ENCODE measurements at places on chromosomes 7 and 10. TPM values are rescaled to one million over a fixed set of nuclear protein-coding genes. Genes with fewer than 3 reads are reported as not detected.
A peak's percentile ranks its signal among the peaks of the same experiment; 100 is the strongest.

GRCh38 chr7:40866601-40867000, 731.8 kb downstream of the SUGCT start:
- no peaks in the 10 kb centered on the region for H3K36me3 ChIP-seq
- DNase-seq, result no peak
- H3K27ac ChIP-seq, result no peak overlapping the region
- H3K4me1 ChIP-seq, result no peaks in the 10 kb centered on the region
- no peak overlapping the region for H3K4me3 ChIP-seq

DNA sequence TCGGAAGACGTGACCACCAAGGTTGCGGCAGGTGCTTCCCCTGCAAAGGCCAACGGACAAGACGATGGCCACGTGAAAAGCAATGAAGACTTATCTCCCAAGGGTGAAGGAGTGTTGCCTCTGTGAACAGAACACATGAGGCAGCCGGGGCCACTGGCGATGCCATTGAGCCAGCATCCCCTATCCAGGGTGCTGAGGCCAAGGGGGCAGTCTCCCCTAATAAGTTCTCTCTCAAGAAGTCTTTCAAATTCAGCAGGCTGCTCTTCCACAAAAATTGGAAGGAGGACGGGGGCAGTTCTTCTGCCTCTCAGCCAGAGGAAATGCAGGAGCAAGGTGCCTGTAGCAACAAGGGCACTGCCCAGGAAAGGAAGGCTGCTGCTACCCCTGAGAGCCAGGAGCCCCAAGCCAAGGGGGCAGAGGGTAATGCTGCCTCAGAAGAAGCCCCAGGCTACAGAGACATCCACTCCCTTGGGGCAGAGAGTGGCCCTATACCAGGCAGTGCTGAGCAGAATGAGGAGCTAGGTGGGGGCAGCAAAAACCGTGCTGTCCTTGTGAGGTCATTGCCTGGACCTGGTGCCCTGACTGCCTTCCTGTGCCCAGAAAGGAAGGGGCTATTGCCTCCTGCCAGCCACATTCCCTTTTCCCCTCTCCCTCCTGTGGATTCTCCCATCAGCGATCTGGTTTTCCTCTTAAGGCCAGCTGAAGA, 17.3 kb downstream of the NT5C2 start:
- no peak overlapping the region for H3K4me3 ChIP-seq
- H3K27me3 ChIP-seq, result no peaks in the 10 kb centered on the region
- DNase-seq, result no peak
- no peak overlapping the region for H3K27ac ChIP-seq

GRCh38 chr7:21967598-21968003, 21.9 kb upstream of the CDCA7L start:
- no peak overlapping the region for H3K4me3 ChIP-seq
- H3K27me3 ChIP-seq, result no peaks in the 10 kb centered on the region
- DNase-seq, result peak; percentile 9
- no peak overlapping the region for H3K27ac ChIP-seq
- no peaks in the 10 kb centered on the region for H3K36me3 ChIP-seq

GRCh38 chr10:117892681-117893220, 154.0 kb downstream of the RAB11FIP2 start:
- H3K27ac ChIP-seq, result no peak overlapping the region
- no peak overlapping the region for H3K4me3 ChIP-seq
- no peak for DNase-seq
- H3K36me3 ChIP-seq, result no peaks in the 10 kb centered on the region
- H3K27me3 ChIP-seq, result no peaks in the 10 kb centered on the region
- no peaks in the 10 kb centered on the region for H3K4me1 ChIP-seq

DNA sequence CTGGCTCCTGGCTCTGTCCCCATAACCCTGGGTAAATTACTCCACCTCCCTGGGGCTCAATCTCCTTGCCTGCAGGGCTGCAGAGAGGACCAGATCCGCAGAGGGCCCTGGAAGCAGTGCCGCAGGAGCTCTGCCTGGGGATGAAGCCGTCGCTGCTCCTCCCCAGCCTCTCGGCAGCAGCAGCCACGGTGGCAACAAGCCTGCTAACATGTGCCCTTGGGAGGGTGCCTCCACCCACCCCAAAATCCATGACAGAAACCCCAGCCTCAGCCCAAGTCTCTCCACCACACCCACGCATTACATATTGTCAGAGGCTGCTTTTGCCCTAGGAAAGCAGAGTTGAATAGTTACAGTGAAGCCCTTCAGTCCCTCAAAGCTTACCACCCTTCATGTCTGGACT, 486.4 kb upstream of the FOXK1 start:
- H3K4me3 ChIP-seq, result no peak overlapping the region
- no peaks in the 10 kb centered on the region for H3K4me1 ChIP-seq
- no peak overlapping the region for H3K27ac ChIP-seq
- DNase-seq, result no peak
- no peaks in the 10 kb centered on the region for H3K36me3 ChIP-seq
- H3K27me3 ChIP-seq, result no peaks in the 10 kb centered on the region

DNA sequence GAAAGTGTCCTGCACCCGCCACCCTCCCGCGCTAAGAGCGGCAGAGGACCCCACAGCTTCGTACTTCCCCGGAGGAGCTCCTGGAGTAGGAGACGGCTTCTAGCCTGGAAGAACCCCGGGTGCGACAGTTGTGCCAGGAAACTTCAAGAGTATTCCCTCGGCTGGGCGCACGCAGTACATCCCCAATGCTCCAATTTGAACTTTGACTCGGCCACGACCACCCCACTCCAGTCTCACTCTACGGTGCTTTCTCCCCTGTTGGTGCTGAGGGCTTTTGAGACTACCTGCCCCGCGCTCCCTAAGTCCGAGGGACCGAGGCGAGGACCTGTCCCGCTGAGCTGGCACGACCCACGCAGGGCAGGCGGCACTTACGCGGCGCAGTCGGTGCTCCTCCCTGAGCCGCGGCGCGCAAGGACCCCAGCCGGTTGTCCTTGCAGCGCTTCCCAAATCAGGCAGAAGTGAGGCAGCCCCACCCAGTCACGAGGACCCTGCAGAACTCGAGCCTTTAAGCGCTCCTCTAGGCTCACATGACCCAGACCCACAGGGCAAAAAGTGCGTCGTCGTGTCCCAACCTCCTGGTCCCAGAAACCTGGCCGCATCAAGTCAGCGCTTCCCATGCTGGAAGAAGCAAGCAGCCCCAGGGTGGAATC, at the start of gene CPVL:
Gene CPVL, minus strand, starts transcription at position 481 of the 650 bp plus-strand sequence. CDS start 25,476 bp downstream, outside the sequence.
- DNase-seq, result peak; percentile 25
- H3K4me1 ChIP-seq, result peaks cover 25% of the 10 kb centered on the region
- peaks cover 9% of the 10 kb centered on the region for H3K27me3 ChIP-seq
- no peak within 1 kb of the TSS for H3K27ac ChIP-seq
- no peaks in the 10 kb centered on the region for H3K36me3 ChIP-seq
- H3K4me3 ChIP-seq, result no peak within 1 kb of the TSS

DNA sequence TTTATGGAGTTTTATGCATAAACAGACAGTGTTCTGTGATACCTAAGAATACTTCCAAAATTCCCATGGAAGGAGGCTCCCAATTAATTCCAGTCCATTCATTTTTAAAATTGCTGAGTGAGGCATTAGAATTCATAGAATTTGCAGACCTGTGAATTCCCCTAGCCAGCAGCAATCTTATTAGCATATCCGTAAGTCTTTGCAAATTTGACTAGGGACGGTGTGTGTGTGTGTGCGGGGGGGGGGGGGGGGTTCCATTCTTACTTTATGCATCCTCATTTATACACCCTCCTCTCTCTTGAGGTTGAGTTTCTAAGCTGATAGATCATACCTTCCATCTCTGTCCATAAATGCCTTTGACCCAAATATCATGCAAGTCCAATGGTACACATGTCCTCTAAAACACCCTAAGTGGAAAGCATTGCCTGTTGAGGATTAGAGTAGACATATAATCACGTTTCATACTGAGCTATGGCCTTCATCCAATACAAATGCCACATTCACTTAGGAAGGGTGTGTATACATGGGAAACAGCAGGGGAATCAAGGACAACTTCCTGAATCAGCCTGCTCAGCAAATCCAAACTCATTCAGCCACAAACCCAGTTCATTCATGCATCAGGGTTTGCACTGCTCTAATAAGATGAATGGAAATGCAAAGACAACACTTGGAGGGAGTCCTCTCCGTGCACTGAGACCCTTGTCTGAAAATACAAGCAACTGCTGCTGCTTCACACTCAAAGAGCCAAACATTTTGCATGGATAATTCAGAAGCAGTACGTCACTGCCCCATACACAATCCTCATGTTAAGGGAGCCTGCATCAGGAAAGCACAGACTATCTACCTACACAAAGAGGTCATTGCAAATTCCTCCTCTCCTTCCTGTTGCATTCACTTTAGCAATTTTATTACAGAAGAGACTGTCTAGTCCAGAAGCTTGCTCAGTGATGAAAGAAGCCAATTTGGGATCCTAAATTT, 350.8 kb downstream of the KCNMA1 start:
- H3K4me3 ChIP-seq, result no peak overlapping the region
- no peaks in the 10 kb centered on the region for H3K36me3 ChIP-seq
- no peak for DNase-seq
- H3K27me3 ChIP-seq, result no peaks in the 10 kb centered on the region

- no peak overlapping the region for H3K4me3 ChIP-seq
- H3K36me3 ChIP-seq, result no peaks in the 10 kb centered on the region
- DNase-seq, result no peak
- H3K27ac ChIP-seq, result no peak overlapping the region
Measured at GRCh38 chr7:7820409-7820808, 102.0 kb upstream of the RPA3 start.

DNA sequence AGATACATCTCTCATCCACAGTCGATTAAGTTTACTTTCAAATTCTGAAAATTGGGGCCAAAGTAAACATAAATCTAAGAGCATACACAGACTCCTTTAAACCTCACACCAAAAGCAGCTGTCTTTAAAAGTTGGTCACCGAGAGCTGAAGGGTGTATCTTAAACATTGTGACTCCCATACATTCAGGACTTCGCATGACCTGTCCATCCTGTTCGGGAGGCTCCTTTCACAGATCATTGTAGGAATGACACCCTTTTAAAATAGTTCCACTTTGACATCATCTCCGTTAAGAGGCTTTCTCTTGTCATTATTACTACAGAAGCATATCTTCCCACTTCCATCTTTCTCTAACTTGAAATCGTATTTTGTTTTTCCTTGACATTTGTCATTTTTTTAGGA, 440.0 kb downstream of the DNAJB9 start:
- no peaks in the 10 kb centered on the region for H3K27me3 ChIP-seq
- DNase-seq, result no peak
- H3K4me3 ChIP-seq, result no peak overlapping the region
- no peak overlapping the region for H3K27ac ChIP-seq
- H3K36me3 ChIP-seq, result no peaks in the 10 kb centered on the region

DNA sequence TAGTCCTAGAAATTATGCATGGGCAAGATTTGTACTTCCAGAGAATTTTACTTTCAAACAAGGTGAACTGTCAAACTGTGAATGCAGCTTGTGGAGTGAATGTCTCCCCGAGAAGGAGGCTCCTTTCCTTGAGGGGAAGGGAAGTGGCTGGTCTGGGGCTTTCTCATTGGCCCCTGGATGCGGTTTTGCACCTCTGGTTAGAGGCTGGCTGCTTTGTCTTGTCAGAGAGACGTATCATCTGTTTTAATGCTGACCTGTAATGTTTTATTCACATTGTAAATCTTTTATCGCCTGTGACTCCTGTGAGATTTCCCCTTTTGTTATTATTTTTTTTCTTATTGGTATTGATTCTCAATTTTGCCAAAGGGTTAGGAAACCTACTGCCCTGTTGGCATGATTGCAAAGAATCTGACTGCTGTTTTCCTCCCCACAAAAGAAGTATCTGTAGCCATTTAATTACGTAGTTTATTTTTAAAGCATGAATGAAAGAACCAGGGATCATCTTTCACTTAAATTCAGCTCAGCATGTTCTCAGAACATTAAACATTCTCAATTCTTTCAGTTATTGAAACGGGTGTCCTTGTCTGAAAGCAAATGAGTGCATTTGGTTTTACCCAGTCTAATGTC, 238.3 kb upstream of the NFE2L3 start:
- no peaks in the 10 kb centered on the region for H3K36me3 ChIP-seq
- H3K4me3 ChIP-seq, result no peak overlapping the region
- no peak overlapping the region for H3K27ac ChIP-seq
- H3K4me1 ChIP-seq, result peaks cover 16% of the 10 kb centered on the region
- no peak for DNase-seq
- no peaks in the 10 kb centered on the region for H3K27me3 ChIP-seq

DNA sequence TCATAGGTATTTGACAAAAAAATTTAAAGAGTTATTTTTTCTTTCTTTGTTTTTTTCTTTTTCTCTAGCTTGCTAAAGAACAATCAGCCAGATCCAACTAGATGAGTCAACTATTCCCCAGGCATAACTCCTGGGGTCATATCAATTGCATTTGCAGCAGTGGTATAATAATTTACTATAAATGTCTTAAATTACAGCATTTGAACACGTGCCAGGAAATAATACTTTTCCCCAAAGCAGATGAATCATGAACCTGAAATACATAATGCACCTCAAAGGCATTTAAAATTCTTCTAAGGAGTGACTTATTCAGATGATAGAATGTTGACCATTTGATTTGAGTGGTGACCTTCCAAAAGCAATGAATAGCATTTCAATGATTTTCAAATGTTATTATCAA, 190.1 kb downstream of the LRRTM3 start:
- no peak for DNase-seq
- H3K4me3 ChIP-seq, result no peak overlapping the region
- H3K36me3 ChIP-seq, result no peaks in the 10 kb centered on the region

- no peak overlapping the region for H3K27ac ChIP-seq
- H3K4me1 ChIP-seq, result no peaks in the 10 kb centered on the region
- no peak for DNase-seq
- no peaks in the 10 kb centered on the region for H3K27me3 ChIP-seq
- no peaks in the 10 kb centered on the region for H3K36me3 ChIP-seq
- no peak overlapping the region for H3K4me3 ChIP-seq
Measured at GRCh38 chr10:59589796-59590195, 119.9 kb downstream of the SLC16A9 start.

DNA sequence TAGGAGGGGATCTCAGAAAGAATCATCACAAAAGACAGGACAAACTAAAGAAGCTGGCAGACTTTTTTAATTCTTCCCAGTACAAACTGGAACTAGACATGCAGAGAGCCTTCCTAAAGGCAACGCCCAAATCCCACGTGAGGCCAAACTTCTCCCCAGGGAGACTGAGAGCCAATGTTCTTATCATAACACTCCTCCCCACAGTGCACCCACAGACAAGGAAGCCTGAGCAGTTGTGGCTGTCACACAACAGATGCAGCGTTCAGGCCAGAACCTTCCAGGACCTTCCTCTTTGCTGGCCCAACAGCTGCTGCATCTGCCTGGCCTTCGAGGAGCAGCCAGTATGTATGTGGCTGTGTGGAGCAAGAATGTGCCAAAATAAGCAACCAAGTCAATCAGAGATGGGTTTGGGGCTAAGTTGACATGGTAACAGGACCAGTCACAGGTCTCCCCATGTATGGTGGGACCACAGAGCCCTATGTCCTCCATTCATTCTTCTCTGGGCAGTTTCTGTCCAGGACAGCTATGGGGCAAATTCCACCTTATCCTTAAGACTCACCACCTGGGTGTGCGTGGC, 34.9 kb downstream of the SRPK2 start:
- H3K27ac ChIP-seq, result no peak overlapping the region
- H3K4me3 ChIP-seq, result no peak overlapping the region
- H3K27me3 ChIP-seq, result no peaks in the 10 kb centered on the region

- peak; percentile 5 for DNase-seq
- no peaks in the 10 kb centered on the region for H3K36me3 ChIP-seq
- H3K27me3 ChIP-seq, result no peaks in the 10 kb centered on the region
- no peaks in the 10 kb centered on the region for H3K4me1 ChIP-seq
- H3K4me3 ChIP-seq, result no peak overlapping the region
Measured at GRCh38 chr10:124003070-124003419, 90.4 kb downstream of the CHST15 start.

The NODAL gene
- not detected for total RNA-seq

The BCAP29 gene
- total RNA-seq, result 20.8 TPM

The GPR146 gene
- total RNA-seq, result 11.2 TPM

The ASB15 gene
- total RNA-seq, result not detected

The COG5 gene
- 102 TPM for total RNA-seq

The SEMA3D gene
- total RNA-seq, result 0.66 TPM

The HKDC1 gene
- 13.5 TPM for total RNA-seq

The ITGA8 gene
- 0.66 TPM for total RNA-seq

The CALY gene
- total RNA-seq, result 1.8 TPM

Data from body of pancreas (tissue), 4 donors.